ENCODE measurements at places on chromosomes 5 and 9.

DNA sequence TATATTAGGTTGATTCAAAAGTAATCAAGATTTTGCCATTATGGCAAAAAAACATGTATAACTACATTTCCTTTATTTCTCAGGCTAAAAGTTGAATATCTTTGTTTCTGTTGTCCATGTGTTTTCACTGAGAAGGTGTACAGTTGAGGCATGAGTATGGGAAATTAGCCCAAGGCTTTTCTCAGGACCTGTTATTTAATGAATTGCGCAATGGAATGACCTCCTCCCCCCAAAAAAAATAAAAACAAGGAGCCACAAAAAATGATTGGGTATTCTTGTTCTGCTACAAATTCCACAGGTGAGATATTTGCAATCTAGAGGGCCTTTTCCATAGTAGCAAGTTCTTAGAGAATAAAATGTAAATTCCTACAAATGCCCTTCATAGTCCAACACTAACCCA is 186.8 kb downstream of the TRPM3 start:
- no peak for DNase-seq

DNA sequence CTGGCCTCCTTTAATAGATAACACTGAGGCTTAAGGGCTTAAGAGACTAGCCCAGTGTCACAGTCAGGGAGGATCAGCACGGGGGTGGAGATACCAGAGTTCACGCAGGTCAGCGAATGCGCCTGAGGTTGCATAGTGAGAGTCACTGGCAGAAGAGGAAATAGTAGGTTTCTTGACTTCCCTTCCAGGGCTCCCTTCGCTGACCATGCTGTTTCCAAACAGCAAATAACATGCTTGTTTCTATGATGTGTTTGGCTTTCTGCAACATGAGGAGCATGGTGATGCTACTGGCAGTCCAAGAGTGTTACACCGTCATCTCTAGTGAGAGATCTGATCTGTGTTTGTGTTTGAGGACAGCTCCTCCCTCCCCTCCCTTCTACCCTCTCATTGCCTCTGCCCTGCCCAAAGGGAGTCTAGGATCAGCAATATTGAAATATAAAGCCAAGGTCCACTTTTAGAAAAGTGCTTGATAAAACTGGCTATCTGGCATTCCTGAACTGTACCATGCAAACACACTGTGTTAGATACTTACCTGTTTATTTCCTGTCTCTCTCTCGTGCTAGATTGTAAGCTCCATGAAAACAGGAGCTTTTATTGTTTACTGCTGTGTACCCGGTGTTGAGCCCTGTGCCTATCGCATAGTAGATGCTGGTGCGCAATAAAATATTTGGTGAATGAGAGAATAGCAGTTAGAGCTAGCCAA is 12.3 kb downstream of the TLE4 start:
- DNase-seq = no peak

- DNase-seq = no peak
Observed at GRCh38 chr9:94613003-94613402, 19.4 kb upstream of the FBP2 start.

DNA sequence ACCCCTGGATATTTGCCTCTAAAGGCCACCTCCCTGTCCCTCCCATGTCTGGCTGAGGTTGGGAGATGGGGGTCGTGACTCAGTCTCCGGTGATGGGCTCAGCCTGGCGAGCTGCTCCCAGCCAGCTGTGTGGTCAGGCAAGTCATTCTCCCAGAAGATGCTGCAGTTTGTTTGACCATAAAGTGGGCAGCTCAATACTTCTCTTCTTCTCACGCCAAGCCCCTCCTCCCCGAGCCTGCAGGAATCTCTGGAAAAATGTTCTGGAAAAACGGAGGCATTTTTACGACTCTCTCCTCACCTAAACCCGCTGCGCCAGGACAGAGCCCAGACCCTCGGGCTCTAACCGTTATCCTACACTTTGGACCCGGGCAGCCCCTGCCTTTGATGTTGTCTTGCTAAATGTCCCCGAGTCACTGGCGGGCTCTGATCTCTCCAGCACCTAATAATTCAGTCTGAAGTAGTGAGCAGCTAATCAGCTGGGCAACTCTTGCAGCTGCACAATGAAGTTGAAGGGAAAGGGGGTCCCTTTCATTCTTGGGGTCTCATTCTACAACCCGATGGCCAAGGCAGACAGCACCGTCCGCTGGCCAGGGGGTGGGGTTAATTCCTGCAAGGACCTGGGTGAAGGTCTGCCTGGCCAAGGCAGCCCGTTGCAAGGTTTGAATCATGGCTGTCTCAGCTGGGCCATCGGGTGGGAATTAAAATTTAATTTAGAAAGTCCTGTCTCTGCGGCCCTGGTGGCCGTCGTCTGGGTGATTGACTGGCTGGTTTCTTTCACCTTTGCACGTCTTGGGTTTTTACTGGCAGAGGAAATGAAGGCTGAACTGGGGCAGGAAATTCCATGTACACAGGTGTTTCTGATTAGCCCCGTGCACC is 12.3 kb downstream of the DCANP1 start:
- DNase-seq = no peak

GRCh38 chr9:133572821-133573361 is 36.3 kb downstream of the FAM163B start:
- no peak for DNase-seq

DNA sequence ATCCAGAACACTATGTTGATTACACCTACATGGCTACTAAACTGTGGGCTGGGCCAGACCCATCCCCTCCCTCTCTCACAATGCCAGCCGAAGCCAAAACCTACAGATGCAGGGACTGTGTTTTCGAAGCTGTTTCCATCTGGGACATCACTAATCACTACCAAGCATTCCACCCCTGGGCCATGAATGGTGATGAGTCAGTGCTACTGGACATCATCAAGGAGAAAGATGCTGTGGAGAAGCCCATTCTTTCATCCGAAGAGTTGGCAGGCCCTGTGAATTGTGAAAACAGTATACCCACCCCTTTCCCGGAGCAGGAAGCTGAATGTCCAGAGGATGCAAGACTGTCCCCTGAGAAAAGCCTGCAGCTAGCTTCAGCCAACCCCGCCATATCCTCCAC is 65.0 kb downstream of the ZNF462 start:
- DNase-seq = no peak
